Activated naive CD8-positive, alpha-beta T cell treated with anti-CD3 and anti-CD28 coated beads, Interleukin-2, amount 50 U/mL, for 16 hours (primary cell): ENCODE measurements at places on chromosomes 13 and 19.

DNA sequence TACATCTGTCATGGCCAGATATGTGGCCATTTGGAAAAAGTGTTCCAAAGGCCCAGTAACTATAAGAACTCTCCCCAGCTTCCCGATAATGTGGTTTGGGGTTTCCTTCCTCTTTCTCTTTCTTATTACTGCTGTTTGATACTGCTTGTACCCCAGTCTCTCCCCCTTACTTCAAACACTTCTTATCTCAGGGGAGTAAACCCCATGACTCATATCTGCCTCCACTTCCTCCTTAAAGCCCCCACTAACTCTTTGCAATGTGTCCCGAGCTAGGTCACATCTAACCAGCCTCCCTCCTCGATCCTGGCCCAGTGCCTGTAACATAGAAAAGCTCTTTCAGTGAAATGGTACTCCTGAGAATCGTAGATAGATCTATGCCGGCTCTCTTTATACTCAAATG is 82.4 kb upstream of the STARD13 start:
- no peak for DNase-seq

GRCh38 chr13:109816808-109817203 is 30.4 kb upstream of the IRS2 start:
- DNase-seq, result no peak

DNA sequence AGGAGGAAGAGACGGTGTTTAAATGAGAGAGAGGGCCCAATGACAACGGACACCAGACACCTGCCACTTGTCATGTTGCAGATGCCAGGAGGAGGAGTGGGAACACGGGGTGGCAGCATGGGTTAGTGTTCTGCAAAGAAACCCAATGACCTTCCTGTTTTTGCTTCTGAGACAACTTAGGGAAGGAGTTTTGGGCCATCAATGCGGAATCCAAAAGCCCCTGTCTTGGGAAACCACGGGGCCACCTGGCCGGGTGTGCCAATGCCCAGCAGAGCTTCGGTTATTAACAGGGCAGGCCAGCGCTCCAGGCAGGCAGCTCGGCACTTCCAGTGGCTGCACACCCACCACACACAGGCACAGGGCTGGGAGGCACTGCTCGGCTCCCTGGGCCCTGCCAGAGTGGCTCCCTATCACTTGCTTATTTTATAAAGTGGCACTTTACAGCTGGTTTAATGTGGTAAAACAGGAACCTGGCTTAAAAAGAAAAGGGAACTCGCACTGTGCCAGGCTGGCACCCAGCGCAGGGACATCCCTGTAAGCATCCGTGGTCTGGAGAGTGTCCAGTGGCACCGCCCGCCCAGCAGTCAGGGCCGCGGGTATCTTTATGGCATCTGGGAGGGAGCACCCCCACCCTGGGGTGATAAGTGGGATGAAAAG is 19.1 kb downstream of the ELL start:
- DNase-seq, result no peak

- DNase-seq, result no peak
Measured at GRCh38 chr13:110449219-110450015, 112.1 kb downstream of the RAB20 start.

GRCh38 chr13:96193728-96194310 is 103.9 kb downstream of the HS6ST3 start:
- no peak for DNase-seq

DNA sequence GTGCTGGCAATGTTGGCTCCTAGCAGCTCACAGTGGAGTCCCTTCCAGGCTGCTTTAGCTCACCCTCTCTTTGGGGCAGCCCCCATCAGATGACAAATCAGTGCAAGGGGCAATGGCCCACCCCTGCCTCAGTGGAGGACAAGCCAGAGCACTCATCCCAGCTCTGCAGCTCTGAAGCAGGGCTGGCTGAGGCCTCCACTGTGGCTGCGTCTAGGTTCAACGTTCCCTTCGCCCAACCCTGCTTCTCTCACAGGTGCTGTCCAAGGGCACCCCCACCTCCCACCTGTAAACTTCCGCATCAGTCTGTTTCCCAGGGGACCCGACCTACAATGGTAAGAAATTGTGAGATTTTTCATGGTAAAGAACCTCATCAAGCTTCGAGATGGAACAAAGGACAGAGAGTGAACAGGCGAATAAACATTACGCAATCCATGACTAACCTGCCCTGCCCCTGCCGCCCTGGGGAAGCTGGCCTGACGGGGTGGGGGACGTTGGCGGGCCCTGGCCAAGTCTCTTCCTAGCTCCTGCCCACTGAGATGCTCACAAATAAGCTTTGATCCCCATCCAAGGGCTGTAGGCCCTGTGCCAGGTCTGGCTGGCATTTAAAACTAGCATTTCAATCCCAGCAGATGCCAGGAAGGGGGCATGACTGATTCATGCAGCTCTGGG is 40.5 kb downstream of the DZIP1 start:
- no peak for DNase-seq

DNA sequence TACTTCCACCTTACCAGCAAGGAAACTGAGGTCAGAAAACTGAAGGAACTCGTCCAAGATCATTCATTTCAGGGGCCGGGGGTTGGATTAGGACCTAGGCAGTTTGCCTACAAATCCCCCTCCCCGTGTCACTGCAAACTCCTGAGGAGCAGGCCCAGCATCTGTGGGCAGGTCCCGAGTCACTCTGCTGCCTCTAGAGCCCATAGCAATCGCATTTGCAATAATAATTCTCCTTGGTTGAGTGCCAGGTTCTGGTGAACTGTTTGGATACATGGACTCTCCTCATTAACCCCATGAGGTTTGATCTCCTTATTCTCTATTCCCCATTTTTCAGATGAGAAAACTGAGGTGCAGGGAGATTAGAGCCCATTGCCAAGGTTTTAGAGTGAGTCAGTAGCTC is 903 bp downstream of the PIN1 start:
- DNase-seq, result no peak

- no peak for DNase-seq
Measured at GRCh38 chr13:37087486-37087885, 18.0 kb downstream of the CSNK1A1L start.
